Glomerular endothelial cell (primary cell): ENCODE measurements at places on chromosomes 4 and X.

- DNase-seq, result no peak
Observed at GRCh38 chr4:105631818-105632400, 76.6 kb downstream of the INTS12 start.

GRCh38 chr4:113094802-113095201 lies 45.3 kb downstream of the ANK2 start:
- DNase-seq, result no peak

DNA sequence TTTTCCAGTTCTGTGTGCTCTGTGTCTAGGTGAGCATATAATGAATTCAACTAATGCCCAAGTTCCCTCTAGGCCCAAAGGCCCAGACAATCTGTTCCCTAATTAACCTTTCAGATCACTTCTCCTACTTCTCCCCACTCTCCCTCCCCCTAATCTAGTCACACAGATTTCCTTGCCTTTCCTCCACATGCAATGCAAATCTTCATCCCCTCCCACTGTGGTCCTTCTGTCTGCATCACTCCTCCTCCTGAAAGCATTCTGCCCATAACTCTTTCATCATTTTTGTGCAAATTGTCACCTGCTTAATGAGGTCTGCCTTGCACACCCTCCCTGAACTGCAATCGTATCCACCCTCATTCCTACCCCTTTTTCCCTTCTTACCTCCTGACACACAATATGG lies 346.6 kb downstream of the FBXO8 start:
- no peak for DNase-seq

- DNase-seq, result no peak
Observed at GRCh38 chr4:11428231-11428898, at the start of gene HS3ST1. Gene HS3ST1 (minus strand): TSS chr4:11428894. CDS start chr4:11400005, 28,889 bp downstream.

GRCh38 chr4:25513814-25514213 lies 136.8 kb downstream of the ANAPC4 start:
- DNase-seq, result no peak

DNA sequence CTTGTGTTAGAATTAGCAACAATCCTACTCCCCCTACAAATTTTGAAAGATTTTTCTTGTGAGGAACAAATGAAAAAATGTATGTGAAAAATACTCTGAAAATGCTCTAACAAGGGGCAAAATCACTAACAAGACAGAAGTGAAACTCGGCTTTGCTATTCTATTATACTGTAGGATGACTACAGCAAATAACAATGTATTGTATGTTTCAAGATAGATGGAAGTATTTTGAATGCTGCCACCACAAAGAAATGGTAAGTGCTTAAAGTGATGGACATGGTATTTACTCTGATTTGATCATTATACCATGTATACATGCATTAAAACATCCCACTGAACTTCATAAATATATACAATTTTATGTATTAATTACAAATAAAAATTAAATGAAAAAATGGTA lies 192.8 kb downstream of the SPOCK3 start:
- DNase-seq, result no peak

DNA sequence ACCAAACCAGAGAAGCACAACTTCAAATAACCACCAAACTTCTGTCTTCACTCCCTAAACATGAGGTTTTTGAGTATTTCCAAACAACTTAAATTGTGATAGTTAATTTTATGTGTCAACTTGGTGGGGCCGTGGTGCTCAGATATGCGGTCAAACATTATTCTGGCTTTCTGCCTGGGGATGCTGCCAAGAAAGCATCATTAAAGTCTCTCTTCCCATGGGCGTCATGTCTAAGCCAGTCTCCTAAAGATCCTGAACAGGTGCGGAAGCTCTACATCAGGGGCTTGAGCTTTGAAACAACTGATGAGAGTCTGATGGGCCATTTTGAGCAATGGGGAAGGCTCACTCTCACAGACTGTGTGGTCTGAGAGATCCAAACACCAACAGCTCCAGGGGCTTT lies 24.1 kb upstream of the SOD3 start:
- DNase-seq, result no peak

DNA sequence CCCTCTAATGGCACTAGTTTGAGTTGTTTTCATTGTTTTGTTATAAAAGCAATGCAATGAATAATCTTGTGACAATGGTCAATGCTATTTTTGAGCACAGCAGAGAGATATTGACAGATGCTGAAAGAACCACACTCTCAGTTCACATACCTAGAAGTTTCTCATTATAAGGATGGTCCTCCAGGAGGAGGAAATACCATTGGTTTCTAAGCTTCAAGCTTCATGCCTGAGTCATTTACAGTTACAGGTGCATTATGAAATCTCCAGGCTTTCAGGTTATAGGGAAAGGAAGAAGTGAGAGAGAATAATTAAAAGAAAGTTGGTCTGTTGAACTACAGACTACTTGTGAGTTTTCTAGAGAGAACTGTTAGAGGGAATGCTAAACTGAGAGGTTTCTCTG lies 75.3 kb downstream of the PWWP3B start:
- no peak for DNase-seq

DNA sequence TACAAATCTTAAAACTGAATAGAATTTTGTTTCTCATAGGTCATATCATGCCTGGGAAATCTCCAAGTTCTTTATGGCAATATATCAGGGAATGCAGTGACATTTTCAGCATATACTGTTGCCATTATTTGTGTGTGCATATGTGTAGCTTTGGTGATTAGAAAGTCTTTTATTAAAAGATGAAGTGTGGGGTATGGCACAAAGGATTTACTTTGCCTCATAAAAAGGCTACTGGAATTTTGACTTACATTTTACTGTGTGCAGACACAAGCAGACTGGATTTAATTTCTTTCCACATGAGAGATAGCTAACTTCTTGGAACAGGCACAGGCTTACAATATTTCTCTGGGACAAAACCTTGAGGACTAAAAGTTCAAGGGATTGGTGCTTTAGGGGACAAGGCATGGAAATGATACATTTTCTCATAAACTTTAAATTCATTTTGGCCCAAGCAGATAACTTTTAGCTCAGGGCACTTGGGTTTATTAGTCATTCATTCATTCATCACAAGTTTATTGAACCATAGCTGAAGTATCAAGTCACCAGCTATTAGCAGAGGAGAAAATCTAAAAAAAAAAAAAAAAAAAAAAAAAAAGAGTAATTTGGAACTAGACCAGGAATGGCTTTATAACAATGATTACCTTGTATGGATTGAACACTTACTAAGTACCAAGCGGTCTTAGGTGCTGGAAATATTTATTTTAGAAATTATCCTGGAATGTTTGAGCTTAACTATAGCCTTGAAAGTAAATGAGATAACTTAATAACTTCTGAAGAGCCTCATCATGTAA lies 191.5 kb downstream of the SLIT2 start:
- no peak for DNase-seq

DNA sequence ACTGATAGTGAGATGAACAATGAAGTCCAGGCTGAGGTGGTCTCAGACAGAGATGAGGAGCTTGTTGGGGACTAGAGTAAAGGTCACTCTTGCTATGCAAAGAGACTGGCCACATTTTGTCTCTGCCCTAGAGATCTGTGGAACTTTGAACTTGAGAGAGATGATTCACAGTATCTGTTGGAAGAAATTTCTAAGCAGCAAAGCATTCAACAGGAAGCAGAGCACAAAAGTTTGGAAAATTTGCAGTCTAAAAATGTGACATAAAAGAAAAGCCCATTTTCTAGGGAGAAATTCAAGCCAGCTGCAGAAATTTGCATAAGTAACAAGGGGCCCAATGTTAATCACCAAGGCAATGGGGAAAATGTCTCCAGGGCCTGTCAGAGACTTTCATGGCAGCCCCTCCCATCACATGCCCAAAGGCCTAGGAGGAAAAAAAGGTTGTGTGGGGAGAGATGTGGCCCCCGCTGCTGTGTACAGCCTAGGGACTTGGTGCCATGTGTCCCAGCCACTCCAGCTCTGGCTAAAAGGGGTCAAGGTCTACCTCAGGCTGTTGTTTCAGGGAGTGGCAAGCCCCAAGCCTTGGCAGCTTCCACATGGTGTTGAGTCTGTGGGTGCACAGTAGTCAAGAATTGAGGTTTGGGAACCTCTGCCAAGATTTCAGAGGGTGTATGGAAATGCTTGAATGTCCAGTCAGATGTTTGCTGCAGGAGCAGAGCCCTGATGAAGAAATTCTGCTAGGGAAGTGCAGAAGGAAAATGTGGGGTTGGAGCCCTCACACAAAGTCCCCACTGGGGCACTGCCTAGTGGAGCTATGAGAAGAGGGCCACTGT lies 262.8 kb downstream of the DKK2 start:
- DNase-seq, result no peak

DNA sequence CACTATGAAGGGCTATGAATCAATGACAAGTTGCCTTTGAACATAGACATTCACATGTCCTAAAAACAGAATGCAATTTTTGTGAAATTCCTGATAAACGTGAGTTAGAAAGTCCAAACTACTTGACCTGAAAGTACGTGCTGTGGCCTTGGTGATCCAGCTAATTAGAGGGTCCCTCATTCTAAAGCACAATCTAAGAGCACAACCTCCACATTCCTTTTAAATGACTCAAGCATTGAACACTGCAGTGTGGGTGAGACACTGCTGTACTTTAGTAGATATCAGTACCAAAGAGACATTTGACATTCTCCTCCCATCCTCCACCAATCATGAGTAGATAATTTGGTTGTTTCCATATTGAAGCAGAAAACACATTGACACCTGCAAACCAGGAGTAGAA lies 73.5 kb downstream of the FAM47B start:
- no peak for DNase-seq

DNA sequence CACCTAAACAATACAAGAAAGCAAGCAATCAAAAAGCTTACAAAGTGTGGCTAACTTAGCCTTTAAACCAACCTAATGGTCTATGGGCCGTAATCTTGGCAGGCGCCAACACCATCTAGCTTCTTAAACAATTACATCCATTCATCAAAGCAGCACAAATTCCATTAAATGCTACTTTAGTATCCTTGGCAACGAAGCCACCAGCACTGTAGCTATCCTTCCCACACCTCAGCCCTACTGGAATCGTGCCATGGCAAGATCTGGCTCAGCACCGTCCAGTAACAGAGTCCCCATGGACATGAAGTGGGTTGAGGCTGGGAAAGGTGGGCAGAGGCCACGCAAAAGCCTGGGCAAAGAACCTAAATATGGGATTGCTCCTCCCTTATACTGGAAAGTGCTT lies 91.6 kb upstream of the MAP3K15 start:
- no peak for DNase-seq

DNA sequence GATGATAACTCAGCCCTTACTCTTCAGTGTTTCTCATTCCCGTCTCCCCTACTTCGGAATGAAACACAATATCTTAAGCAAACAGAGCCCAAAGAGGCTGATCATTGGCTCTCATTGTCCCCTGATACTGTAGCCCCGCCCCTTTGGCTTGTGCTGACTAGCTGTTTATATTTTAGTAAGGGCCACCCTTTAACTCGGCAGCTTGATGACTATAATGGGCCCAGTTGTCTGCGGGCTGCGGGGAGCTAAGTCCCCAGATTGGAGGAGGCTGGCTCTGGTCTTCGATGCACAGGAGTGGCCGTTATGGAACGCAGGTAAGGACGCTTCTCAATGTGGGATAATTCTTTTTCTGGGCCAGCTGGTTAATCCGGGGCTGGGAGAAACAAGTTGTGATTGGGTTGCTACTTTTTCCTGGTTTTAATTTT lies at the start of gene TRIM2:
TSS of gene TRIM2 (plus strand) at position 197 of the 425 bp plus-strand sequence. CDS start at position 285, 88 bp downstream.
- DNase-seq, result peak; percentile 10

DNA sequence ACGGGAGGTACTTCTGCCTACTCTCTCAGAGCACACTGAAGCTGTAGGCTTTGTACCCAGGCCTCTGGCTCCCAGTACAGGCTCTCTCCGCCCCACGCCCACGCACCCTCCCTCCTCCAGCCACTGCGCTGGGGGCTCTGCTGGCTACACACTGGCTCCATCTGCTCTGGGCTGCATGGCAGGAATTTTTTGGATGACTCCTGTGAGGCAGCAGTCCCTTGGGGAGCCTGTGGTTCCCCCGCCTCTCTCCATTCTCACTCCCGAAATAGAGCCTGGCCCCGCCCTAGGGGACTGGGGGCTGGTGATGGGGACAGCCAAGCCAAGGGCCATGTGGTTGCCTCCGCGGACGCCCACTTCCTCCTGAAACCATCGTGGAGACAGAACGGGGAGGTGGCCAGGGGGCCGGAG lies 58.1 kb upstream of the ADRA2C start:
- DNase-seq, result no peak

- no peak for DNase-seq
Observed at GRCh38 chr4:73603854-73604584, 16.2 kb downstream of the RASSF6 start.

DNA sequence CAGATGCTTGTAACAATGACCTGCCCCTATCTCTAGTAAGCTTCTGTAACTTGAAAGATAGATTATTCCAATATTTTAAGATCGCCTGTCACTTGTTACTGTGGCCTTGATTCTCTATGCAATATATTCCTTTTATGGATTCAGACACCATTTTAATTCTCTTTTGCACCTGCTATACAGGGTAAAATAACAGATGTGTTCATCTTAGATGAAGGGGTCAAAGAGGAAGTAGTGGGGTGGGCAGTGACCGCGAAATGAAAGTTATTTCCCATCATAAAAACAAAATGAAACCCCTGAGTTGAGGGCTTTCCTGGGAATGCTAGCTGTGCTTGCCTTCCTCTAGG lies 175.9 kb downstream of the TSPAN5 start:
- no peak for DNase-seq

GRCh38 chr4:185932491-185932890 lies 120.5 kb upstream of the SORBS2 start:
- DNase-seq, result no peak

DNA sequence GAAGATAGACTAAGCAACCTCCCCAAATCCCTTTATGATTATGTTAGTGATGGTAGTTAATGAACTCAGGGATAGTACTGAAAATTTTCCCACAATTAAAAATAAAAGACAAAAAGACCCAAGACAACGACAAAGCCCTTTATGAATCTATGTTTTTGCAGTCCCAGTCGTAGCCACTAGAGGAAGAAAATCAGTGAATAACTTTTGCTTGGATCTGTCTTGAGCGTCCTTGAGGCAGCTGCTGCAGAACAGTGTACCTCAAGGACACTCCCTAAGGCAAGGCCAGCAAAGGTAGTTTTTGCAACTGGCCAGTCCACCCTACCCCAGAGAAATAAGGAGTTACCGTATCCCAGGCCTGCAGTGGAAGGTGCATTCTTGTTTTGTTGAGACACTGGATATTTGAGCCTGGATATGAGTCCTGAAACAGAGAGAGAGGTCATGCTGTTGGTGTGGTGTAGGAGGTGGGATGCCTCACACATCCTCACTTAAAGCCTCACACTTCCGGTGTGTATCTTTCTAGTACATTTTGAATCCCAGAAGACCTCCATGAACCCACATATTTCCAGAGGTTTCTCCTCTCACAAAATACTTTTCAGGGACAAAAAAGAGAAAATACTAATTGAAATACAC lies 8.7 kb upstream of the TIMM8A start:
- no peak for DNase-seq

GRCh38 chr4:24799544-24800324 lies 4.4 kb downstream of the SOD3 start:
- no peak for DNase-seq

DNA sequence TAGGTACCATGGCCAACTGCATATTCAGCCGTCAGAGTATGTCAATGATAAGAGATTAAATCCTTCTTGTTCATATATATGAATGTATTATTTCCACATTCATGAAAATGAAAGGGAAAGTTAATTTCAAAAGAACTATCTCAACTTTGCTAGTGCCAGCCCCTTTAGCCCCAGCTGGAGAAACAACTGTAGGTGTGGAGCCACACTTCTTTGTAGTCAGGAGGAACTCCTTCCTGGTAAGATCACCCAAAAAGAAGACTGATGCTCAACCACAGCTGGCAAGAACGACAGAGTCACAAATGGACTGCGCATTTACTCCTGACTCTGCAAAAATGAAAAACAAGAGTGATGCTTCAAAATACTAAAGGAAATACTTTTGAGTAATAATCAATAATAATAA lies 136.3 kb downstream of the RASL11B start:
- no peak for DNase-seq

GRCh38 chr4:69760455-69760854 lies at the start of gene SULT1B1:
Gene SULT1B1 (minus strand): TSS chr4:69760620. CDS start chr4:69755217, 5,403 bp downstream.
- no peak for DNase-seq

- no peak for DNase-seq
Observed at GRCh38 chr4:189414021-189414420, 526.7 kb upstream of the FRG1 start.
